ENCODE measurements at places on chromosomes 4 and X.

DNA sequence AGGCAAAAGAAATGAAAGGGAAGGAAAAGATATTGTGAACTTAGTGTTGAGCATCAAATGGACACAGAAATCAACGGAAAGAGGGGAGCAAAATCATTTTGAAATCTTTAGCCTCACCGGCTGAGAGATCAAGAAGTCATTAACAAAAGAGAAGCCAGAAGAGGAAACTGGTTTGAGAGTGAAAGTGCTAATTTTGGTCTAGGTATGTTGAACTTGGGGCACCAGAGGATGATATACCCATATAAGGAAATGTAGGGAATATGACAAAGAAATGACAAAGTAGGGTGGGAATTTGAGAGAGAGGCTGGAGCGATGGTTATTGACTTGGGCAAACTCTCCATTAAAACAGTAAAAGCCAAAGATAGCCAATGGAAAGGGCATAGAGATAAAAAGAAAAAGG is 183.4 kb upstream of the ATOH1 start:
- DNase-seq, result no peak

DNA sequence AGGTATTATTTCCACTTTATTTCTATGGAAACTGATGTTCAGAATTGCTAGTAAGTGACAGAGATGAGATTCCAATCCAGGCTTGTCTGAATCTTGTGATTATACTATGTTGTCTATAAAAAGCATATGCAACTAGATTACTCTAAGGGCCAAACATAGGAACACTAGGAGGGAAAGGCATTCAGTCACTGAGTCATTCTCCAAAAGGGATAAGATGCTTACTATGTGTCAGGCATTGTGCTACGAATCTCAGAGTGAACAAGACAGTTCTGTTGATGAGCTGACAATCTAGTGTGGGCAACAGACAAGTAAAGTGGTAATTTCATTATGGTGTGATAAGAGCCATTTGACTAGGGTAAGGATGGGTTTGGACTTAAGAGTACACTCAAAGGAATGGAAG is 77.2 kb downstream of the RASL11B start:
- no peak for DNase-seq

- no peak for DNase-seq
Observed at GRCh38 chr4:125045311-125045710, 269.4 kb upstream of the FAT4 start.

DNA sequence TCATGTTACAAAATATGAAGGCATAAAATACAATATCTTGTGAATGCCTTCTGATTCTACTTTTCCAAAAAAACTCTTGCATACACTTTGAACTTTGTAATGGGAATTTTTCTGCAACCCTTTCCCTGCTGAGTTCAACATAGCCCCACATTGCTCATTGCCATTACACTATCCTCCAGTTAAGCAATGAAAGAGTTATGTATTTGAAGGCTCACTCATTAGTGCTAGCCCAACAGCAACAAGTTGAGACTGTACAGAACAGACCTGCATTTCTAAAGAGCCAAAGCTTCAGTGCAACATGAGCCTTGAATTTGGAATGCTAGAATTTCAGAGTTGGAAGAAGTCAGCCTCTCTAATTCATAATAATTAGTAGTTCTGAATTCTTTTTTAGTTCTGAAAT is 44.4 kb upstream of the STAG2 start:
- DNase-seq, result no peak

GRCh38 chr4:1632109-1633104 is 51.7 kb downstream of the FAM53A start:
- no peak for DNase-seq

DNA sequence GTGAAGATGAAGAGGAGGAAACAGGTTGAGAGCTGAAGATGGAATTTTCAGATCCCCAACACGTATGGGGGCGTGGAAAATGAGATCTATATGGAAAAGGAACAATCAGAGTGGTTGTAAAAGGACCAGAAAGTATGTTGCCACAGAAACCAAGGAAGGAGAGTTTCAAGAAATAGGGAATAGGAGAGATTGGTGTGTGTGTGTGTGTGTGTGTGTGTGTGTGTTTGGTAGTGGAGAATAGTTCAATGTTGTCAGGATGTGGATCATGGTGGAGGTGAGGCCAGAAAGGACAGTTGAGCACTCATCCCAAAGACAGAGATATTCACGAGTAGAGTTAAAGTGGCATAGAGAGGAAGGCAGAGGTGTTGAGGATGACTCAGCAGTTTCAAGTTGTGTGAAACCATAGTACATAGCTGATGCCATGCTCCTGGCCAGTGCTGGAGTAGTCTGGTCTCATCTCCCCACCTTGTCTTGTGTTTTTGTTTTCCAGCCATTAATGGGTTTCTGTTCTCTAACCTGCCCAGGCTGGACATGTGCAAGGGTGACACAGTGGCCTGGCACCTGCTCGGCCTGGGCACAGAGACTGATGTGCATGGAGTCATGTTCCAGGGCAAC is 36.1 kb downstream of the HEPH start:
- DNase-seq, result no peak

- DNase-seq, result no peak
Observed at GRCh38 chr4:166688835-166689234, 545.5 kb downstream of the SPOCK3 start.

- DNase-seq, result no peak
Observed at GRCh38 chr4:101886826-101887225, 96.3 kb downstream of the BANK1 start.

DNA sequence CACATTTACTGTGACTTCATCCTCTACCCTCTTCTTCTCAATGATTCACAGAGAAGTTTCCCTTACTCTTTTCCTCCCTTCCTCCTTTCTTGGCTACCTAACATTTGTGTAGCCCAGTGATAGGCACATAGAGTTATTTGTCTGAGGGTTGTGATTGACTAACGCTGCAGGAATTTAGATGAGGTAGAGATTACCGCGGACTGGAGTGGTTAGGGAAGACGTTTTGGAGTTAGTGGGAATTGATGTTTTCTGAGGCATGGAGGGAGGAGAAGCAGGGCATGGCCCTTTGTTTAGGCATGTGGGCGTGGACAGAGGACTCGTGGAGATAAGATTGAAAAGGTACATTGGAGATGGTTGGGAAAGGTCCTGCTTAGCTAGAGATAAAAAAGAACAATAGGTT is 246.7 kb downstream of the GPAT3 start:
- DNase-seq, result no peak

DNA sequence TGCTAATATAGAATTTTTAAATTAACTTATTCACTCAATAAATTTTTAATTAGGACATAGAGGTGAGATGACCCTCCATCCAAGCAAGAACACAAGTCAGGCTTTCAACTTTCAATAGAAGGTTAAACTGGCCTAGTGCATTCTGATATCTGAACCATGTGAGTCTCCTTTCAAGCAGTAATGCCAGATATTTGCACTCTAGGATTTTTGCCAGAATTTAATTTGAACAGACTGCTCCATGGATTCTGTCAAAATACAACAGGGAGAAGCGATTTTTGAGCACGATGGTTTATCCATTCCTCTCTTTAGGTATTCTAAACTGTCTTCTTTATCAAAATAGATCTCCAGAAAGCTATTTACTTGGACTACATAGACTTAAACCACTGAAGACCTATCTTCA is 72.0 kb upstream of the DCLK2 start:
- peak; percentile 24 for DNase-seq

DNA sequence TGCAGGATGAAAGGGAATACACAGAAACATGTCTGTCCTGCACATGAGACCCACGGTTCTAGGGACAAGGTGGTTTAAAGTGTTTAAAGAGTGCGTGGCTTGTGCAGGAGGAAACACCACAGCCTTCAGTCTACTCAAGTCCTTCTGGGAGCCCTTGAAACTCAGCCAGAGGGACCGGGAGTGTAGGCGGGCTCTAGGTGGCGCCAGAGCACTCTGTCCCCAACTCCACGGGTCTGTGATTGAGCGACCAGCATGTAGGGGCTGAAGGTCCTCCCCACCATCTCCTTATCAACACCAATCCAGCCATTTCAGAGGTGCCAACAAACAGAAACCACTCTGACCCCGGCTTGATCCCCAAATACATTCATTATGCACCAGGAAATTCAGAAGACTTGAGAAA is 82.0 kb upstream of the CLDN34 start:
- no peak for DNase-seq

DNA sequence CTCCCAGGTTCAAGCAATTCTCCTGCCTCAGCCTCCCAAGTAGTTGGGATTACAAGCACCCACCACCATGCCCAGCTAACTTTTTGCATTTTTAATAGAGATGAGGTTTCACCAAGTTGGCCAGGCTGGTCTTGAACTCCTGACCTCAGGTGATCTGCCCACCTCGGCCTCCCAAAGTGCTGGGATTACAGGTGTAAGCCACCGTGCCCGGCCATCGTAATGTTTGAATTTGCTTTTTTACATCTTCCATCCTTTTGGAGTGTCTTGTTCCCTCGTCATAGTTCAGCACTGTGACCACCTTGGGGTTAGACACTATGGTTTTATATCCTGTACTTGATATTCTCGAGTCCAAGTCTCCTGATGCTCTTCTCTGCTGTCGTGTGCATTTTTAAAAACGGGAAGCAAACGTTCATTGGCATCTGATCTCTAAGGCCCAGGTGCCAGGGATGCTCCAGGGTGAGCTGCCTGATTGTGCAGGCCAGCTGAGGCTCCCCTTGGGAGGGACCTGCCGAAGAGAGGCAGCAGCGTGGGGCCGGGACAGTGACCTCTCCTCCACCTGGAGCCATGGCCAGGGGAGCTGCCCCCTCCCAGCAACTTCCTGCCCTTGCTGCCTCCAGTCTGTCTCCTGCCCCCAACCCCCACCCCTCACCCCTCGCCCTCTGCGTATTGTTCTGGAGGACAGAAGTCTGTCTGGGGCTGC is 16.7 kb downstream of the DGKQ start:
- no peak for DNase-seq

DNA sequence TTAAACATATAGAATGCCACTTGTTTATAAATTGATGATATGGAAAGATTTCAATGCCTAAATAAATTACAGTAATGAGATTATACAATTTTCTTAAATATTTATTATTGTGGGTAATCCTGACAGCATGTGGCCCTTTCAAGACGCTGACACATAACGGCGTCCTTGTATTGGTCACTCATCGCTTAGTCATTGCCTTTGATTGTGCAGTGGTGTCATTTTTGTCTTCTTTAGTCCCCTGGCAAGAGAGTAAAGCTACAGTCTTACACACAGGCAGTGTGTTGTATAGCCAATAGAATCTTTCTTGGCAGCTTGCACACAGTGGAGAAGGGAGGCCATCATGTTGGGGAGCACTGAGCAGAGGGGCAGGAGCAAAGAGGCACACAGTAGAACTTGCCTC is 361.8 kb upstream of the GALNT7 start:
- DNase-seq, result no peak

DNA sequence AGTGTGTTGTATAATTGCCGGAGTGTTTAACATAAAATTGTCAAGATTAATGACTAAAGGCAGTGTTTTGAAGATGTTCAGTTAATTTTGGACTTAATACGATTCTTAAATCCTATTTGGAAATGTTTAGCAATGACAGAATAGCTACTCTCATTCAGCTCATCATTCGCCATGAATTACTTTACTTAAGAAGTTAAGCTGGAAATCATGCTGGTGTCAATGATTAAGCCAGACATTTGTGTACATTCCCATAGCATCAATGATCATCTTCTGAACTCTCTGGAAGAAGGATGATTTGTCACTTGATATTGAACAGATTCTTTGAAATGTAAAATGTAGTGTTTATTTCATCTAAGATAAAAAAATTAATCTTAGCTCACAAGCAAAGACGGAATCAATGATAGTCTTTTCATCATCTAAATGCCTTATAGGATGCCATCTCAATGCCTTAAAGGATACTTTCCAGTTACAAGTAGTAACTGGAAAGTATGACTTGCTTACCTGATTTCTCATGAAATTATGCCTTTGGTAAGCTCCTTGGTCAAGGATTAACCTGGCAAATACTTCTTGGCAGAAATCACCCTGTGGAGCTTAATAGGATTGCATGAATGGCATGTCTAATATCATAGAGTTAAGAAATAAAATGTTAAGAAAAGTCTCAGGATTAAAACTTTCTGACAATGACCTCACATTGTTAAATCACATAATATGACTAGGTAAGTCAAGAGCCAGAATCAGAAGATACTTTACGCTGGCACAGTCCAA is 515.5 kb upstream of the AGA start:
- DNase-seq, result no peak

GRCh38 chr4:105451346-105451745 is 22.5 kb downstream of the PPA2 start:
- DNase-seq, result no peak

- DNase-seq, result no peak
Observed at GRCh38 chrX:55119712-55120111, 30.9 kb downstream of the PAGE2 start.

- DNase-seq, result no peak
Observed at GRCh38 chrX:77434962-77435361, 12.2 kb upstream of the FGF16 start.

GRCh38 chr4:68905598-68905938 is 46.0 kb downstream of the UGT2A3 start:
- no peak for DNase-seq

GRCh38 chr4:123866796-123867195 is 470.2 kb downstream of the SPRY1 start:
- DNase-seq, result no peak

DNA sequence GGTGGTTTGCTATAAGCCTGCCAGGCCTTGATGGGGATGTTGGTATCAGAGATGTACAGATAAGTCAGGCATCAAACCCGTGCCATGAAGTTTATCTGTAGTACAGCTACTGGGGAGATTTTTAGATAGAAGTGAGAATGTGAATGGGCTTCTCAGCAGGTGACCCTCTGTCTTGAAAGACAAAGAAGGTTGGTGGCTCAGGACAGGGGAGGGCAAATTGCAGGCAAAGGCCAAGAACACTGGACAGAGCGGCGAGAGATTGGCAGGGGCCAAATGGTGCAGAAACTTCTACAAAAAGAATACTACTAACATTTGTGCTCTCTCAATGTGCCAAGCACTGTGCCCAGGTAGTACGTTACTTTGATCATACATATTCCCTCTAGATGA is 1.9 kb upstream of the PIM2 start:
- no peak for DNase-seq

DNA sequence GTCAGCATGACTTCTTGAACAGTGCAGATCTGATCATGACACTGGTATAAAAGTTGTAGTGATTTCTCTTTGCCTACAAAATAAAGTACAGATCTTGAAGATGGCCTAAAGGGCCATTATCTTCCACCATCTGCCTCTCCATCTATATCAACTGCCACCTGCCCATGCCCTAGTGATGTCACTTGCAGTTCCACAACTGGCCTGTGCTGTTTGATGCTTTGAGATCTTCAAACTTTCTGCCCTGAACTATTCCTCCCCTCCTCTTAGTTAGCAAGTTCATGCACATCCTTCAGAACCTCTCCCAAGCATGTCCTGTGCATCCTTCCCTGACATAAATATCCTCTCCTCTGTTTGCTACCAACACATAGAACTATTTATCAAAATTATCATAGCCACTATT is 217.0 kb downstream of the SOWAHB start:
- DNase-seq, result no peak

DNA sequence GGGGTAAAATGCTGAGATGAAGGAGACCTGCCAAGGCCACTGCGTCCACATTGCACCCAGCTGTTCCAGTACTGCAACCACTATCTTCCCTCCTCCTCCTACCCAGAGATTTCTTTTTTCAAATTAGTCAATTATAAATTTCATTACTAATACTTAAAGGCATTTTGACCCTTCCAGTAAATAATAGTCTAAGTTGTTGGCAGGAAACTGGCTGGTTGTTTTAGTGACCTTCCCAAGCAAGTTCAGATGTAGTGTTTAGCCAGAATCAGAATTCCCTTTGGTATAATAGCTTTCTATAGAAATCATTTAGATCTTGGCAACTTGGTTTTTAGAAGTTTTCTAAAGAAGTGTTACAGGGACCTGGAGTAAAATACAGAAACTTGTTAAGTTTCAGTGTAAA is 66.0 kb downstream of the AASDH start:
- no peak for DNase-seq
